ENCODE measurements at places on chromosomes 1 and 21.

DNA sequence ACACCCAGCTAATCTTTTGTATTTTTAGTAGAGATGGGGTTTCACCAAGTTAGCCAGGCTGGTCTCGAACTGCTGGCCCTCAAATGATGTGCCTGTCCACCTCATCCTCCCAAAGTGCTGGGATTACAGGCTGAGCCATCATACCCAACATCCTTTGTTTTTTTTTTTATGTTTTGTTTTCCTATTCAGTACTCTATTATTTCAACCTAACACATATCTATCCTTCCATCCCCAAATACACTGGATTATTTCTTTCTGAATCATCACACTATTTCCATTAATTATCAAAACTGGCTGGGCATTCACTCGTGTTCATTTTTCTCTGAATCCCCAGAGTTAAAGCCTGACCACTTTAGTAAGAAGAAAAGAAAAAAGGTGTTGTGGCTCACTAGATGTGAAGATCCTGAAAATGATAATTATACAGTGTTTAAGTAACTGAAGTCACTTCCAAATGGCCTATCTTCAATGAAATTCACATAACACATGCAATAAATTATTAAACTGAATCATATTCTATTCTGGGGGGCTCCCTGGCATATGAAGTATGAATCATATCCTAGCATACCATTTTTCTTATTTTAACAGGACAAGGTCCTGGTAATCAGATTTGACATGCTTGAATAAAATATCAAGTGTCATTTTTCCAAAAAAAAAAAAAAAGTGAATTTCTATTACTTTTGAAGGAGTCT, 1754.2 kb downstream of the BRINP3 start:
- no peak for DNase-seq

- no peak for DNase-seq
These were observed 15.6 kb downstream of the ALPL start for GRCh38 chr1:21524686-21525339.

- no peak for DNase-seq
These were observed 38.8 kb downstream of the EGLN1 start for GRCh38 chr1:231383159-231383860.

- no peak for DNase-seq
These were observed 40.5 kb upstream of the SYT2 start for GRCh38 chr1:202750761-202751160.

DNA sequence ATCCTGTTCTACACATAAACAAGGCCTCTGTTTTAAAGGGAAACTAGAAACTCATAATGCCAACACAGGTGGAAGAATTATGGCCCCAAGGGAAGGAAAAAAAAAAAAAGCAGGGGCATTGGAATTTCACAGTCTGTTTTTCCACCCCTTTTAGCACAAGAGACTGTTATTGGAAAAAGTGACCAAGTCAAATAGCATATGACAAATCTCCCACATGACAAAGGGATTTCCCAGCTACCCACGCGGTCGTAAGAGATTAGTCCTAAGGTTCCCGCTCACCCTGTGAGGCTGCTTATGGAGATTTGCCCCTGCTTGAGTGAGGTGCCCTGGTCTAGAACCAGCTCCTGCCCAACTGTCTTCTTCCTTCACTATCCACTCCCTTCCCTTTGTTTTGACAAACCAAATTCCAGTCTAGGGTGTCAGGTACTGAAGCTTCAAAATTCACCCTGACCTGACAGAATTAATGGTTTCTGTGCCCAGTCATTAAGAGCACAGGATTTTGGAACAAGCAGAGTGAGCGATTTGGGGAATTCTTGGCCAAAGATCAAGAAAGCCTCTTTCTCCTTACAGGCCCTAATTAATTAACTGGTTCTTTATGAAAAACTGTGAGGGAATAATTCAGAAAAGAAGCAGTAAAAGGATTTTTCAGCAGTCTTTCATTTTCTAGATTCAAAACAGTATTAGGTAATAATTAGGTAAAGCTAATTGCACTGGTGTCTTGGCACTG, 107.3 kb downstream of the NMNAT2 start:
- DNase-seq = no peak

DNA sequence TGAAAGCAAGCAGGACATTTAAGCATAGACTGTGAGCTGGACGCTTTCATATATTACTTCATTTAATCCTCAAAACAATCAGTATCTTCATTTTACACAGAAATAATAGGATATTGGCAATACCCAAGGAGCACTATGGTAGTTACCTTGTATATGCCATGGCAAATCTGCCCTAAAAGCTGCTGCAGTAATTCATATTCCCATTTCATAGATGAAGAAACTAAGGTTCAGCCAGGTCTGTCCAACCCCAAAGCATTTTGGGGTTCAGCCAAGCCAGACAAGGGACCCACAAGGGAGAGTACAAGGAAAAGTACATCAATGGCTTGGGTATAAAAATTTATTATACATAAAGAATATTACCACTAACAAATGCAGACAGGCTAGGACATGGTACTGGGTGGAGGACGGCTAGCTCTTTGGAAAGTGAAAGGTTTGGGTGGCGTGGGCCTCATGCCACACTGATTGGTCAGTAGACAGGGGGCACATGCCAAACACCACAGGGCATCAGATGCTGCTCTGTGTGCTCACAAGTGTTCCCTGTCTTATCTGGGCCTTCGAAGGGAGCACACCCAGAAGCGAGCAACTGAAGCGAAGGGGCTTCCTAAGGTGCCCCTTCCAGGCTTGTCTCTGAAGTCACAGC, 23.9 kb upstream of the PTAFR start:
- no peak for DNase-seq

DNA sequence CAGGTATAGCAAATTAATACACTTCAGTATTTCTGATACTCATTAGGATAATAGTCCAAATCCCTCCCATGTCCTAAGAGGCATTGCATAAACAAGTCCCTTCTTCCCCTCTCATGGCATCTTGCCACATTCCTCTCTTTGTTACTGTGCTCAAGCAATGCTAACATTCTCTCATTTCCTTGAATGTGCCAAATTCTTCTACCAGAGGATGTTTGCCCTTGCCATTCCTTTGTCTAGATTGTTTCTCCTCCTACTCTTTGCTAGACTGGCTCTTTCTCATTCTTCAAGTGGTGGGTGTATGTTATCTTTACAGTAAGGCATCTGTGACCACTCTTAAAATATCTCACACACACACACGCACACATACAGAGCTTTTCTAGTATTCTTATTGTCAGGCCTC, 621.0 kb upstream of the CXADR start:
- DNase-seq = no peak

GRCh38 chr1:22533244-22533895, 29.9 kb upstream of the EPHA8 start:
- DNase-seq = no peak

- no peak for DNase-seq
These were observed 17.2 kb upstream of the GFI1 start for GRCh38 chr1:92503926-92504285.

DNA sequence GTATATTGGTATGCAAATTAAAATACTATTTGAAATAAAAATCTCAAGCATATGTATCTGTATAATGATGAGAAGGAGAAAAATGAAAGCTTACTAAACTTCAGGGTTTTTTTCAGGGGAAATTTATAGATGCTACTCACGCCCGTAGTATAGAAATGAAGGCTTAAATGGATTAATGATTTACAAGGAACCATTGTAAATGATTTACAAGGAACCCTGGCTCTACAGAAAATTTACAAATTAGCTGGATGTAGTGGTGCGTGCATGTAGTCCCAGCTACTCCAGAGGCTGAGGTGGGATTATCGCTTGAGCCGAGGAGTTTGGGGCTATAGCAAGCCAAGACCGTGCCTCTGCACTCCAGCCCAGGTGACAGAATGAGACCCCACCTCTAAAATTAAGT, 150.5 kb downstream of the PCBP3 start:
- no peak for DNase-seq

Data from HCT116 (cell line).